ENCODE measurements at places on chromosomes 5 and 9.

DNA sequence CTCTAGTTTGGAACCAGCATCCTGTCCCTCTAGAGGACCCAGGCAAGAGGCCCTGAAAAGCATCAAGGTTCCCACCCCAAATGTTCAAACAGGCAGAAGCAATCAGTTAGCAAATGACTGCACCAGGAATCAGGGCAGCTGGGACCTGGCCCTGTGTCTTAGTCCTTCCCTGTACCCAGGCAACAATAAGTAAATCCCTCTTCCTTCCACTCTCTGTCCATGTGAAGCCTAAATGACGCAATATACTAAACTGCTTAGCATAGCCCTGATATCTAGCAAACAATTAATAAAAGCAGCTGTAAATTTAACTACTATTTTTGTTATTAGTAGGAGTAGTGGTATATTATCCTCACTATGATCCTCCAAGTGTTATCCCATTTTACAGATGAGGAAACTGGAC lies 13.2 kb upstream of the ADRA1B start:
- no peak overlapping the region for H3K4me3 ChIP-seq
- H3K36me3 ChIP-seq: no peaks in the 10 kb centered on the region
- H3K4me1 ChIP-seq: peaks cover 56% of the 10 kb centered on the region
- DNase-seq: no peak
- no peaks in the 10 kb centered on the region for H3K27me3 ChIP-seq
- H3K27ac ChIP-seq: peak overlapping the region; percentile 31

- no peak overlapping the region for H3K4me3 ChIP-seq
- no peaks in the 10 kb centered on the region for H3K36me3 ChIP-seq
- DNase-seq: no peak
- H3K27me3 ChIP-seq: no peaks in the 10 kb centered on the region
Observed at GRCh38 chr5:151018846-151019245, 1.5 kb upstream of the GPX3 start.

DNA sequence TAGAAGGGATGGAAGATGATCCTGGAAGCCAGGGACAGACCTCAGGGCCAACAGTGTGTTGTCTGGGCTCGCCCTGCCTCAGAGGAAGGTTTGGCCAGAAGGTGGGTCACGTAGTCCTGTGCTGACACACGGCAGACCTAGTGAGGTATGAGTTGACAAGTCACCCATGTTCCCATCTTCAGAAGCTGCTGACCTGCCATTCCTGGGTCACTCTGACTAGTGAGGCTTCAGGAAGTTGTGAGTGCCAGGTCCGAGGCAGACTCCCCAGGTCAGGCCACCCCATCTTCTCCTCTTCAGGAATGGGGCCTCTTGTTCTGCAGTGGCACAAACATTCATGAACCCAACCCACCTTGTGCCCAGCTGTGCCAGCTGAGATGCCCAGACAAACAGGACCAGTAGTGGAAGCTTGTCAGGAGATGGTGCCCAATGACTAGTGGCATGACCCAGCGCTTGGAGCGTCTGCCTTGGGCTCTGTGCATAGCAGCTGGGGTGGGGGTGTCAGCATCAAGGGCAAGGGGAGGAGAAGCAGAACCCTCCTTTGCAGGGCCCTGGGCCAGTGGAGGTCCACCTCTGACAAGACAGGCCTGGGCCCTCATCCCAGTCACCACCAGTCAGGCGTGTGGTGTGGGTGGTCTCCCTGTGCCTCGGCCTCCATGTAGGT lies 16.8 kb upstream of the ANGPTL2 start:
- H3K4me3 ChIP-seq: no peak overlapping the region
- no peaks in the 10 kb centered on the region for H3K36me3 ChIP-seq
- H3K4me1 ChIP-seq: no peaks in the 10 kb centered on the region
- H3K27ac ChIP-seq: no peak overlapping the region

DNA sequence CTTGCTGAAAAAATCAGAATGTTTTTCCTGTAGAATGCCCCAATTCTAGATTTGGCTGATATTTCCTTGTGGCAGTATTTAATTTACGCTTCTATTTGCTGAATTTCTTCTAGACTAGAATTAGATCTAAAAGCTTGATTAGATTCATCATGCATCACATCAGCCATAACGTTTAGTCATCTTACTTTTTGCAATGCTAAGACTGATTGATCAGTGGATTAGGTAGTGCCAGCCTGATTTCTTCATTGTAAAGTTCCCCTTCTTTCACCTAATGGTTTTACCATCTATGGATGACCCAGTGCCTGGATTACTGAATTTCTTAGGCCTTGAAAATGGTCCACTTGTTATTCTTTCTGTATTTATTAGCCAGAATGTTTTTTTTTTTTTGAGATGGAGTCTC lies 83.9 kb downstream of the PBX3 start:
- H3K27ac ChIP-seq: no peak overlapping the region
- H3K27me3 ChIP-seq: no peaks in the 10 kb centered on the region

GRCh38 chr5:55187370-55187769 lies 14.4 kb upstream of the CDC20B start:
- no peak overlapping the region for H3K27ac ChIP-seq
- no peaks in the 10 kb centered on the region for H3K36me3 ChIP-seq
- no peak for DNase-seq
- H3K4me3 ChIP-seq: no peak overlapping the region
- H3K4me1 ChIP-seq: peaks cover 8% of the 10 kb centered on the region

DNA sequence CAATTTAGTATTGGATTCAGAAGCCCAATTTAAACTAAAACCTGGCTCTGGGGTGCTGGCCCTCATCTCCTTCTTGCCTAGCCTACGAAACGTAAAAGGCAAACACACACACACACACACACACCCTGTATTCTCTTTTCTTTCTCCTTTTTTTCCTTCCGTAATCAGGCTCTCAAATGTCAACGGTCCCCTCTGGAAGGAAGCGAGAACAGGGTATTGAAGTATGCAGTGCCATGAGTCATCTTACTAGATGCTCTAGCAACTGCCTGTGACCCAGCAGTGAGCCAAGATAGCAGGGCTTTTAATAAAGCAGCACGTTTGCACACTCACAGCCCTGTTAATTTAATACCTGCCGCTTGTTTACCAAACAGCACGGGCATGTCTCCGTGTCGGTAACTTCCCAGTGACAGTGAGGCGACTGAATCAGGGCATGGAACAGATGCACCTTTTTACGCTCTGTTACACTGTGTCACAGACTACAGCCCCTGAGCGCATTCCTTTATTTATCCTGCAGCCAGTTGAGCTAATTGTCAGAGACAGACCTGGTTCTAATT lies 243.8 kb downstream of the BNC2 start:
- H3K27me3 ChIP-seq: no peaks in the 10 kb centered on the region
- H3K36me3 ChIP-seq: no peaks in the 10 kb centered on the region
- no peaks in the 10 kb centered on the region for H3K4me1 ChIP-seq

DNA sequence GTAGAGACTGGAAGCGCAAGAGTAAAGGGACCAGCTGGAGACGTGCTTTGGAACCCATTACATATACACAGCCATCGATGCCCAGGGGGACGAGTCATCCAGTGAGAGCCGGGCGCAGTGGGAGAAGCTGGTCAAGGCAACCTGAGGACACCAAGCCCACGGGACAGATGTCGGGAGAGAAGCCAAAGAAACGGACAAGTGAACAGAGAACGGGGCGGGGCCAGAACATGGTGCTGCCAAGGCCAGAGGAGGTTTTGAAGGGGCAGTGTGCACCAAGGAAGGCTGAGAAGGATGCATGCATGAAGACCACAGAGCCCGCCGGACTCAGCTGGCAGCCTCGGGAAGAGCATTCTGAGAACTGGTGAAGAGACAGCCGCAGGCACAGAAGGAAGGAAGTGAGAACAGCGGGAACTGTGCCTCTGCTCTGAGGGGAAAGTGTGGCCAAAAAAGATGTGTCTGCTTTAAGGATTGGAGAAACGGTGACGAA lies 20.3 kb downstream of the CAMSAP1 start:
- peak overlapping the region; percentile 30 for H3K27ac ChIP-seq
- no peaks in the 10 kb centered on the region for H3K36me3 ChIP-seq
- DNase-seq: no peak
- H3K4me3 ChIP-seq: no peak overlapping the region
- peaks cover 57% of the 10 kb centered on the region for H3K4me1 ChIP-seq
- H3K27me3 ChIP-seq: no peaks in the 10 kb centered on the region

GRCh38 chr5:95887977-95888376 lies 65.5 kb upstream of the GLRX start:
- DNase-seq: no peak
- H3K4me3 ChIP-seq: no peak overlapping the region
- peaks cover 8% of the 10 kb centered on the region for H3K4me1 ChIP-seq
- peaks cover 76% of the 10 kb centered on the region for H3K36me3 ChIP-seq
- no peak overlapping the region for H3K27ac ChIP-seq

- H3K27ac ChIP-seq: no peak overlapping the region
- H3K36me3 ChIP-seq: no peaks in the 10 kb centered on the region
- H3K27me3 ChIP-seq: no peaks in the 10 kb centered on the region
- no peaks in the 10 kb centered on the region for H3K4me1 ChIP-seq
- DNase-seq: no peak
- H3K4me3 ChIP-seq: no peak overlapping the region
Observed at GRCh38 chr5:113450462-113450861, 15.7 kb upstream of the TSSK1B start.

DNA sequence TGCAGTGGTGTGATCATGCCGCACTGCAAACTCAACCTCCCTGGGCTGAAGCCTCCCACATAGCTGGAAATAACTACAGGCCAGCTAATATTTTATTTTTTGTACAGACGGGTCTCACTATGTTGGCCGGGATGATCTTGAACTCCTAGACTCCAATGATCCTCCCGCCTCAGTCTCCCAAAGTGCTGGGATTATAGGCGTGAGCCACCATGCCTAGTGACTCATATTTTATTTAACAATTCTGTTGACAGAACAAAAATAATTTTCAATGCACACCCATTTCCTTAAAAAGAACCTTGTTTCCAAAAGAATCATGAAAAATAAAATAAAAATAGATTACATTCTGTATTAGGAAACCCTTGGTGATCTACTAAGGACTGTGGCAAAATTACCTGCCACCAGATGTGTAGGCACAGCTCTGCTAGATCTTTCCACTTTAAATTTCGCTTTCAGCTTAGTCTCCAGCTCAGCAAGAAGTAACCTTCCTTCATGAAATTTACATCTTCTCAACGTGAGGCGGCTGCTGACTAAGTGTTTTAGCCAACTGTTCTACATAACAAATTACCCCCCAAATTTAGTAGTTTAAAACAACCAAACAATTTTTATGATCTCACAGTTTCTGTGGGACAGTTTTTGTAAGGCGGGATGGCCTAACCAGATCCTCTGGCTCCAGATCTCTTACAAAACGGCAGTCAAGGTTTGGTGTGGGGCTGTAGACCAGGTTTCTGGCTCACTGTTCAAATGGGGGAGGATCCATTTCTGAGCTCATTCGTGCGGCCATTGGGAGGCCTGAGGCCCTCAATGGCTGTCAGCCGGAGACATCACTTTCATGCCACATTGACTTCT lies 32.6 kb upstream of the GOLPH3 start:
- no peaks in the 10 kb centered on the region for H3K4me1 ChIP-seq
- no peak overlapping the region for H3K27ac ChIP-seq
- H3K36me3 ChIP-seq: no peaks in the 10 kb centered on the region
- H3K27me3 ChIP-seq: no peaks in the 10 kb centered on the region
- DNase-seq: no peak
- H3K4me3 ChIP-seq: no peak overlapping the region

GRCh38 chr5:101278917-101279316 lies 375.8 kb upstream of the ST8SIA4 start:
- H3K4me3 ChIP-seq: no peak overlapping the region

- no peaks in the 10 kb centered on the region for H3K36me3 ChIP-seq
- H3K27ac ChIP-seq: no peak overlapping the region
- no peak overlapping the region for H3K4me3 ChIP-seq
- H3K4me1 ChIP-seq: no peaks in the 10 kb centered on the region
- no peaks in the 10 kb centered on the region for H3K27me3 ChIP-seq
Observed at GRCh38 chr5:67182301-67182790, 14.3 kb downstream of the CD180 start.

DNA sequence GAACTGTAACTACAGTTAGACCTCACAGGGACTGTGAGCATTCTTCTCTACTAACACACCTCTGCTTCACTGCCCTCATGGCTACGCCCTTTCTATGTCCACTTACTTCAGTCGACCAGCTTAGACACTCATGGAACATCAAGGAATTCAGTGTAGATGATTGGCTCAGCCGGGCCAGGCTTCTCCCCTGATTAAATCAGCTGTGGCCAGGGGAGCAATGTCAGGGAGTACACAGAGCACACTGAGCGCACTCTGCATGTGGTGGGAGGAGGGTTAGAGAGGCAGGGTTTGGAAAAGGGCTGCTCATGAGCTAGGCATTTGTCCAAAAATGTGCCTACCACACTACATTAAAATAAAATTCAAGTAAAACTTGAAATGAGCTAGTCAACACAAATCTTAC lies 400.5 kb downstream of the ARRDC3 start:
- DNase-seq: no peak
- H3K4me3 ChIP-seq: no peak overlapping the region
- no peaks in the 10 kb centered on the region for H3K27me3 ChIP-seq
- peaks cover 18% of the 10 kb centered on the region for H3K4me1 ChIP-seq

DNA sequence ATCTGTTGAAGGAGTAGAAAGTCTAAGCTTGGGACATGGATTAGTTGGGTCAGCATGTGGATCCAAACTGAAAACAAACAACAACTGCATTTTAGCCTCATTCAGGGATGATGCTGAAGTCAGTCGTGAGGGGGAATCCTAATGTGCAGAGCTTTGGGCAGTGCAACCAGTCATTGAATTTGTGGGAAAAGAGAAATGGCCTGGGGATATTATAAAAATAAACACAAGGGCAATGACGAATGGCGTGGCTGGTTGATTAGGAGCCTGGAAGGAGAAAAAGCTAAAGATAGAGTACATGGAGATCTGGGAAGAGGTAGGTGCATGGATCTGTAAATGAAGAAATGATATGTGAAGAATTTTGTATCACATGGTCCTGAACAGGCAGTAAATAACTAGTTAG lies 477.6 kb downstream of the TLE1 start:
- DNase-seq: no peak
- no peaks in the 10 kb centered on the region for H3K36me3 ChIP-seq
- H3K4me1 ChIP-seq: no peaks in the 10 kb centered on the region
- no peaks in the 10 kb centered on the region for H3K27me3 ChIP-seq
- H3K27ac ChIP-seq: no peak overlapping the region

DNA sequence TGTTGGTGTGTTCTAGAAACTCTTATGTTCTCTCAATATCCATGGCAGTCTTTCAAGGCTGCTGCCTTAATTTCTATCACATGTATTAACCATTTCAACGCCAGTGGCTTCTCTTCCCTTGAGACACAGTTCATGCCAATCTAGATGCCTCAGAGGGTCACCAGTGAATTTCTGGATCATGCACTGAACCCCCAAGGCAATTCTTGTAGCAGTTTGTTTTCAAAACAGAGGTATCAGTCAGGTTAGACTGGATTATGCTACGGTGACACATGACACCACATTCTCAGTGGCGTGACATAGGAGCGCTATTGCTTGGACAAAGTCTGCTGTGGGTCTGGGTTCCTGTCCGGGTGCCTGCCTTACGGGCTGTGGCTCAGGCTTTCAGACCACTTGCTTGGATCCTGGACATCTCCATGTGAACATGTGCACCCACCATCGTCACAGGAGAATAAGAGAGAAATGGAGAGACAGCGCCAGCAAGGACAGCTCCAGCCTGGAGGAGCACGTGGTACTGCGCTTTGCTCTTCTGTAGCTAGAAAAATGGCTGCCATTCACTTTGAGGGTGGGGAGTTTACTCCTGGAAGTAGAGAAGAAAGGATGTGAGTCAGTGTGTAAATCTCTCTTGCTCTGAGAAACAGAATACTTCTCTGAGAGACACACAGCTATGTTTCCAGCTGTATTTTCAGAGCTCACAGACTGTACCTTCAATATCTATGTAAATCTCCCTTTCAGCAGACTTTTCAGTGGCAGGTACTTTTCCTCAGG lies 329.3 kb upstream of the ADCY2 start:
- no peaks in the 10 kb centered on the region for H3K27me3 ChIP-seq
- no peak overlapping the region for H3K4me3 ChIP-seq
- H3K4me1 ChIP-seq: no peaks in the 10 kb centered on the region
- no peaks in the 10 kb centered on the region for H3K36me3 ChIP-seq
- DNase-seq: no peak

Data from RWPE2 (cell line).